EL (cell line): ENCODE measurements at places on chromosomes 1 and 21.

DNA sequence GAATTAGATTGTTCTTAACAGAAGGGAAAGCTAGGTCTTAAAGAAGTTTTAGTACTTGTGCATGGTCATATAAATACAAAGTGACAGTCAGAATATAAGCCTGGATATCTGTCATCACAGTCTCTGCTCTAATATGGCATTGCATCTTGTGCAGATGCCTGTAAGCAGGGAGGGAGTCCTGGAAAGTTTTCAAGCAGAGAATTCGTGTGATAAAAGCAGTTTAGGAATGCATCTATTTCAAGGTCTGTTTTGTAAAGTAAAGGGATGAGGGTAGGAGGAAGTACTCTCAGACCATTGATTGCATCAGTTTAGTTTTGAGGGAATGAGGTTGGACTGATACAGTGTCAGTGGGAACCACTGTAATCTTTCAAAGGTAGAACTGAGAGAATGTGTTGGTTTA, 30.6 kb downstream of the IARS2 start:
- peak; percentile 8 for DNase-seq

GRCh38 chr1:12320486-12320885, 90.7 kb downstream of the VPS13D start:
- DNase-seq, result no peak

- DNase-seq, result peak; percentile 68
These were observed 64.2 kb upstream of the CR2 start for GRCh38 chr1:207389728-207390464.

DNA sequence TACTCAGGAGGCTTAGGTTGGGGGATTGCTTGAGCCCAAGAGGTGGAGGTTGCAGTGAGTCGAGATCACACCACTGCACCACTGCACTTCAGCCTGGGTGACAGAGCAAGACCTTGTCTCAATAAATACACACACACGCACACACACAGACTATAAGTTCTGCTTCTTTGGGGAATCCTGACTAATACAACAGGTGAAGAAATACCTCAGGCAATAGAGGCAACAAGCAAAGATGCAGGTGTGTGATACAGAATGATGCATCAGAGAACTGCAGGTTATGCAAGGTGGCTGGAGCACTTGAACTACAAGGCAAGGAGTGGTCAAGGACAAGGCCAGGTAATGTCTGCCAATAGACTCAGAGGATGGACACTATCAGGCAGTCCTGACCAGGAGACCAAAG, 117.6 kb upstream of the ZNF678 start:
- no peak for DNase-seq

- no peak for DNase-seq
These were observed 5.5 kb upstream of the TBX15 start for GRCh38 chr1:118993700-118994026.

GRCh38 chr1:21496886-21497285, 12.3 kb upstream of the ALPL start:
- DNase-seq, result no peak

- peak; percentile 32 for DNase-seq
These were observed 93.5 kb downstream of the TTLL7 start for GRCh38 chr1:83905315-83905907.

DNA sequence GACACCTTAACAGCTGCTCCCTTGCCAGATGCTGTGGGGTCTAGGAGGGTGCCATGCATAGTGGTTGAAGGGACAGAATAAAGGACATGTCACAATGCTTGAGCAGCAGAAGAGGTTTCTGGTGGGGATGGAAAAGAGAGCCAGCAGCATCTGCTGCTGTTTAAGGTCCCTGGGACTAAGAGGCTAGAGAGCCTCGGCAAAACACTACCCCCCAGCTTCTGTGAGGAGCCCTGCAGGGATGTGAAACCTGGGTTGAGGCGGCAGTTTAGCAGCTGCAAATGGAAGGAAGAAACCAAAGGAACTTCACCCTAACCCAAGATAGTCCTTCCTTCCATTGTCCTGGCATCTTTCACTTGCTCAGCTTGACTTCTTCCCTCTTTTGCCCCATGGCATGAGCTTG, 39.4 kb downstream of the PLXNA2 start:
- DNase-seq, result no peak

GRCh38 chr1:167263819-167264464, 43.3 kb downstream of the POU2F1 start:
- DNase-seq, result peak; percentile 21

- no peak for DNase-seq
These were observed 31.9 kb downstream of the NFYC start for GRCh38 chr1:40723196-40723955.

DNA sequence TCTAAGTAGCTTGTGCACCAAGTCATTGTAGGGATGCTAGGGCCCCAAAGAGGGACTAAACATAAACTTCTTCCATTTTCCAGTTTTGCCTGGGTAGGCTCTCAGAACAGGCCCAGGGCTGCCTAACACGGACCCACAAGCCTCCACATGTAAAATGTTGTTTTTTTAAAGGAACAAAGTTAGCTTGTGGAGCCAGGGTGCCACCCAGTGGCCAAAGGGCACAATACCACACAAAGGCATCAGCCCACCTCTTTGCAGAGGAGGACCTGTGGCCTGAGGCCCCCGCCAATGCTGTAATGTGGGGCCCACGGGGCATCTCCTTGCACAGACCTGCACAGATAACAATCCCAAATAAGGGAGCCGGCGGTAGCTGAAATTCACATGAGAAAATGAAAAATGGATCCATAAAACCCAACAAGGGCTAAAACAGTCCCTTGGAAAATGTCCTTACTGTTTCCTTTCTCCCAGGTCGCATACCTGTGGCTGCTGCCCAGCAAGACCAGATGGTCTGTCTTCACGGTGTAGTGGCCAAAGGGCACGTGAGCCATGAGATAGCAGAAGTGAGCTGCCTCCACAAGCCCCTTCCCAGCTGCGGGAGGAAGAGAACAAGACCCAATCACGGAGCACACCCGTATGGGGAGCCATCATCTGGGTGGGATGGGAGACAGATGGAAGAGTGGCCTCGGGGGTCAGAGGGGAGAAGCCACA, 23.8 kb downstream of the SEC16B start:
- DNase-seq, result peak; percentile 71
